ENCODE measurements at places on chromosomes 1 and 21.

- no peak for DNase-seq
Observed at GRCh38 chr1:18536356-18536755, 55.6 kb downstream of the KLHDC7A start.

GRCh38 chr1:2504949-2505272, 21.5 kb downstream of the PANK4 start:
- no peak for DNase-seq

- no peak for DNase-seq
Observed at GRCh38 chr1:101965341-101965740, 31.4 kb downstream of the OLFM3 start.

DNA sequence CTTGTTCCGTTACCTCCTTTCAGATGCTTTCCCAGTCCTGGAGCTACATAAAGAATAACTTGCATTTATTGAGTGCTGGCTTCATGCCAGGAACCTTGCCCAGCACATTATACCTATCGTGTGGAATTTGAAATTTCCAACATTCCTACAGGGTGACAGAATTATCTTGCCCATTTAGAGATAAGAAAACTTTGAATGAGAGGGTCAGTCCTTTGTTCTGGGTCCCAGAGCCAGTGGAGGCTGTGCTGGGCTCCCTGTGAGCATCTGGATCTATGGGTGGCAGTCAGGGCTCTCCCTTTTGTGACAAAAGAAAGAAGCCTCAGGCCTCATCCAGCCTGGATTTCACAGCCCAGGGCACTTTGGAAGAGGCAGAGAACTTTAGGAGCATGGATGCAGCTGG, 3.2 kb downstream of the GSTM4 start:
- DNase-seq, result no peak

DNA sequence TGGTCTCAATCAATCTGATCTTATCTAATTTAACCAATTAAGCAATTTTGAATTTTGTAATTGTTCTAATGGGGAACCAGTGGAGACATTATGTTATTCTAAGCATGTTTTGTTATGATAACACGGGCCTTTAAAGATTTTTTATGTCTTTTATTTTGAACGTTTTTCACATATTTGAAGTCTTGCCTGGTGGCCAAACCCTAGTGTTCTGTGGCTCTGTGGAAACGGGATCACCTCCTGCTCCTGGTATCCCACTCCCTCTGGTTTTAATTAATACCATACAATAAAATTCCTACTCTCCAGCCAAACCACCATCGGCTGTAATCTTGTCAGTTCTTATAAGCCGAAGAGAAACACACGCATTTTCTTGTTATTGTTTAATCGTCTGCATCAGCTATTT, 22.9 kb upstream of the LMO4 start:
- DNase-seq, result no peak

- DNase-seq, result no peak
Observed at GRCh38 chr1:196148367-196148970, 459.8 kb downstream of the KCNT2 start.

DNA sequence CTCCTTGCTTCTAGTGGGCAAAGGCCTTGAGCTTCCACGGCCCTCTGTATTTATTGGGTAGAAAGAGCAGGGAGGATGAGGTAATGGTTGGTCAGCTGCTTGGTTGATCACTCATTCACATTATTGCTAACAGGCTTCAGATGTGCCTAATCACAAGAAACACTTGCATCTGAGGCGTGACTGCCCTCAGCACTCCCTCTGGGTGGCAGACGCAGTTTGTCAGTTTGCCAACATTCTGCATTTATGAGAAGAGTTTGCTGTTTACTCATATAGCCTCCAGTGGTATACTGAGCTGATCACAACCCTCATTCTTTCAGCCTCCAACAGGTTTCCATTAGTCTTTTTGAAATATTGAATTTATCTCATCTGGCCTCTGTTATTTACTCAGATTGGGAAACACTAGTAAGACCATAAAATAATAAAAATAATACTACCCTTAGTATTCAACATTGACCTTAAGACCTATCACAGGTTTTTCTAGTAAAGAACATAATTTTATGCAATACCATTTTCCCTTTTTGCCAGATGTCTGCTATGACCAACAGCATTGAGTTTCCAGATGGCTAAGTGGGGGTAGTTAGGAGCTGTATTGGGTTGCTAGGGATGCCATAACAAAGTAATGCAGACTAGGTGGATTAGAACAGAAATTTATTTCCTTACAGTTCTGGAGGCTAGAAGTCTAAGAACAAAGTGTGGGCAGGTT, 53.3 kb downstream of the PTGFR start:
- no peak for DNase-seq
